DND-41 (cell line): ENCODE measurements at places on chromosomes 11 and 22.
A peak's percentile ranks its signal among the peaks of the same experiment; 100 is the strongest.

DNA sequence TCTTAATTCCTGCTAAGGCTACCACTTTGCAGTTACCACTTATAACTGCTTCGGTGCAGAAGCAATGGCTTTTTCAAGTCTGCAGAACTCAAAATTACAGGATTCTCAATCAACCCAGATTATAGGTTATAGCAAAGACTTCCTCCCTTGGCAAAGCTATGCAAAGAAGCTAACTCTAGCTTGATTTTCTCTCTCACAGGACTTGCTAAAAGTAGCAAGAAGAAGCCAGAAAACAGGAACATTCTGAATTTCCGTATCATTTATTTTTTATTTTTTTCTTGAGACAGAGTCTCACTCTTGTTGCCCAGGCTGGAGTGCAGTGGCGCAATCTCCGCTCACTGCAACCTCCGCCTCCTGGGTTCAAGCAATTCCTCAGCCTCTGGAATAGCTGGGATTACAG, 10.7 kb upstream of the PLEKHB1 start:
- H3K4me1 ChIP-seq = peaks cover 6% of the 10 kb centered on the region
- no peaks in the 10 kb centered on the region for H3K36me3 ChIP-seq
- DNase-seq = no peak

DNA sequence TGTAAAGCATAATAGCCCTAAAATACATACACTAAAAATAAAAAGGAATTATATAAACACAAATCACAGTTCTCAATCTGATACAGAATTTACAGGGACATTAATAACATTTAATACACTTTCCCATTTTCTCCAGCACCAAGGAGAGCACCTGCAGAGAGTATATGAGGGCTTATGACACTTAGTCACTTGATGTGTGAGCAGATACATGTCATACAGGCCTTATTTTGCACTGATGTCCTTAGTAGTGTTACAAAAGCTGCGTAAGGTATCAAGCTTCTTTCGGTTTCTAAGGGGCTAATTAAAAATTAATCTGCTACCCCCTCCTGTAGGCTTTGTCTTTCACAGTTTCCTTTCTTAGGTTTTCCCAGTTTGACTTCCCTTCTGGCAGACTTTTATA, 61.3 kb downstream of the TRIM44 start:
- no peaks in the 10 kb centered on the region for H3K27me3 ChIP-seq

DNA sequence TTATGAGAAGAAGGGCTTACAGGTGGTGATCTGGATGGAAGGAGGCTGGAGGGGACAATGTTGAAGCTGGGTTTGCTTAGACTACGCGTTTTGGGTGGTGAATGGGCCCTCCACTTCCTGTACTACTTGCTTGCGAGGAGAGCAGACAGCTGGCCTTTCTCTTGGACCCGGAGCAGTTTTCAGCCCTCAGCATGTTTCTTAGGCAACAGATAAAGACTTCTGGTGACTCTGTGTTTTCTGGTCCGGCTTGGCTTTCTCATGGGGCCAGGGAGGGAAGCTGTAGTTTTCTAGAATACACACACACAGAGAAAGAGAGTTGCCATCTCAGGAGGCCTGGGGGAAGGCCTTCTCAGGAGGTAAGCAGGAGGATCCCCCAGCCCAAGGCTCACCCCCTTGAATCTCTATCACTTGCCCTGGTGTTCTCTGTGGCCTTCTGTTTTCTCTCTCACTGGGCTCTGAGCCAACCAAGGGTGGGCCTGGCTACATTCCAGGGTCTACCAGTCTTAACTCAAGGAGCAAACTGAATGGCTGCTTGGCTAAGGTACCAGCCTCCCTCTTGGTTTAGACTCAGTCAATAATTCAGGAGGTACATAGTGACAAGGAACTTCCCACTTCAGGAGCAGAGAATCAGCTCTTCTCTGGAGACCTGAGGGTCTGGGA, 2.4 kb downstream of the CCS start:
- no peaks in the 10 kb centered on the region for H3K27me3 ChIP-seq
- H3K4me1 ChIP-seq = peaks cover 26% of the 10 kb centered on the region
- H3K27ac ChIP-seq = no peak overlapping the region
- DNase-seq = no peak
- H3K36me3 ChIP-seq = peaks cover 11% of the 10 kb centered on the region
- no peak overlapping the region for H3K4me3 ChIP-seq

DNA sequence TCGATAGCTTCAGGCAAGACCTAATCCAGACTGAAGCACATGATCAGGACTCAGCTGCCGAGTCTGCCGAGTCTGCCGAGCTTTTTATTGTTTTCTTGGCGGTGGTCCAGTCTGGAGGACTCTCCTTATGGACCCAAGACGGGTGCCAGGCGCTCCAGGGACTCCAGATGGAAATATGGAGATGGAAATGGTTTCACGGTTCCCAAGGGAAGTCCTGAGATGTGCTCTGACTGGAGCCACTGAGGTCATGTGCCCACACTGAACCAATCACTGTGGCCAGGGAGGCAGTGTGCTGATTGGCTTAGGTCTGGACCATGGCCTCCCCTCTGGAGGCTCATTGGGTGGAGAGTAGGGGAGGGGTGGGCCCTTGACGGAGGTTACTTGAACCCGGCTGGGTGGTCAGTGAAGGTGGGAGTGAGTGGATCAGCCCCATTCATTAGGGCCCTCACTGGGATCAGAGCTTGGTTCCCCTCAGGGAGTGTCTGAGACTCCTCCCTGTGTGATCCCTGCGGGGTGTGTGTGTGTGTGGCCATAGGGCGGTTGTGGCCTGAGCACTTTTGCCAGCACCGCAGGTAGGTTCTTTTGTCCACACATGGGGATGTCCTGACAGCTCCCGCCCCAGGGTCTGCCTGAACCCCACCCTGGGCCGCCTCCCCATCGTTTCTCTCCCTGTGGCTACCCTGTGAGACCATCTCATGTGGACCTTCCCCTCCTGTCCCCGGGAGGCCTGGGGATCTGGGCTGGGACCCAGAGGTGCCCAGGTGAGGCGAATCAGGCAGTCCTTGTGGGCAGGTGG, 14.0 kb downstream of the RPS6KA4 start:
- H3K36me3 ChIP-seq = peaks cover 20% of the 10 kb centered on the region
- no peaks in the 10 kb centered on the region for H3K27me3 ChIP-seq
- no peak overlapping the region for H3K4me3 ChIP-seq
- DNase-seq = no peak

- H3K36me3 ChIP-seq = no peaks in the 10 kb centered on the region
- H3K4me1 ChIP-seq = no peaks in the 10 kb centered on the region
- peaks cover 15% of the 10 kb centered on the region for H3K27me3 ChIP-seq
Measured at GRCh38 chr11:7546324-7546791, 32.6 kb downstream of the PPFIBP2 start.

- H3K27me3 ChIP-seq = no peaks in the 10 kb centered on the region
- H3K4me1 ChIP-seq = no peaks in the 10 kb centered on the region
- no peak overlapping the region for H3K27ac ChIP-seq
- DNase-seq = no peak
- peaks cover 42% of the 10 kb centered on the region for H3K36me3 ChIP-seq
Measured at GRCh38 chr22:42217752-42218280, 52.6 kb downstream of the TCF20 start.

GRCh38 chr11:88402192-88402715, 64.7 kb upstream of the CTSC start:
- H3K27me3 ChIP-seq = no peaks in the 10 kb centered on the region
- H3K36me3 ChIP-seq = no peaks in the 10 kb centered on the region
- H3K4me3 ChIP-seq = no peak overlapping the region
- H3K27ac ChIP-seq = no peak overlapping the region

DNA sequence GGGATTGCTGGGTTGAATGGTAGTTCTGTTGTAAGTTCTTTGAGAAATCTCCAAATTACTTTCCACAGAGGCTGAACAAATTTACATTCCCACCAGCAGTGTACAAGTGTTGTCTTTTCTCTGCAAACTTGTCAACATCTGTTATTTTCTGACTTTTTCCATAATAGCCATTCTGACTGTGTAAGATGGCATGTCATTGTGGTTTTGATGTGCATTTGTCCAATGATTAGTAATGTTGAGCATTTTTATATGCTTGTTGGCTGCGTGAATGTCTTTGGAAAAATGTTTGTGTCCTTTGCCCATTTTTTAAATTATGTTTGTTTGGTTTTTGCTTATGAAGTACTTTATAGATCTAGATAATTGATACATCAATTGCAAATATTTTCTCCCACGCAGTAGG, 1025.0 kb downstream of the JRKL start:
- no peaks in the 10 kb centered on the region for H3K4me1 ChIP-seq
- H3K27ac ChIP-seq = no peak overlapping the region

GRCh38 chr22:20399866-20400605, 6.1 kb downstream of the ZNF74 start:
- peaks cover 22% of the 10 kb centered on the region for H3K4me1 ChIP-seq
- H3K27ac ChIP-seq = no peak overlapping the region
- DNase-seq = no peak
- H3K27me3 ChIP-seq = no peaks in the 10 kb centered on the region
- no peak overlapping the region for H3K4me3 ChIP-seq

DNA sequence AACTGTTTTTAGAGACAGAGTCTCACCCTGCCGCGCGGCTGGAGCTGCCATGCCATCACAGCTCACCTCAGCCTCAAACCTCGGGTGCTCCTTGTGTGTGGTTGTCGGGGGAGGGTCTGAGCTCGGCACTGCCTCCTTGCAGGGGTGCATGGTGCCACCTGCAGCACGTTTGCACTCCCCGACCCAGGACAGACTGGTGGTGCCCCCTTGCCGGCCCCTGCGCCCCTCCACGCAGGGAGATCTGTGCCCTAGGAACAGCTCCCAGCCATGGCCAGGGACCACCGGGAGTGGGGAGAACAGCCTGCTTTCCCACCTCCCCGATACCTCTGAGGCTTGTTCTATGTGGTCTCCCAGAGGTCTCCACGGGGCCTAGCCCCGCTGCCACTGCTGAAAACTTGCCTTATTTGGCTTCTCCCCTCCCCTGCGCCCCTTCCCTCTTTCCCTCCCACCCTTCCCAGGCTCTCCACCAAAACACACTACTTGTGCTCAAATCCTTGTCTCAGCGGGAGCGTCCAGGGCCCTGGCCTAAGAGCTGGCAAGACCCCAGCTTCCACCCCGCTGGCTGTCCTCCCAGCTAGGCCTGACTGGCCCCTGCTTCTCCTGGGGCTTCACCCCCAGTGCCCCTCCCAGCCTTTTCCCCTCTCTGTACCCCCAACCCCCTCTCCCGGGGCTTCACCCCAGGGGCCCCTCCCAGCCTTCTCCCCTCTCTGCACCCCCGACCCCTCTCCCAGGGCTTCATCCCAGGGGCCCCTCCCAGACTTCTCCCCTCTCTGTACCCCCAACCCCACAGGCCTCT, 13.4 kb upstream of the TPCN2 start:
- no peak overlapping the region for H3K4me3 ChIP-seq
- no peaks in the 10 kb centered on the region for H3K4me1 ChIP-seq
- DNase-seq = no peak

DNA sequence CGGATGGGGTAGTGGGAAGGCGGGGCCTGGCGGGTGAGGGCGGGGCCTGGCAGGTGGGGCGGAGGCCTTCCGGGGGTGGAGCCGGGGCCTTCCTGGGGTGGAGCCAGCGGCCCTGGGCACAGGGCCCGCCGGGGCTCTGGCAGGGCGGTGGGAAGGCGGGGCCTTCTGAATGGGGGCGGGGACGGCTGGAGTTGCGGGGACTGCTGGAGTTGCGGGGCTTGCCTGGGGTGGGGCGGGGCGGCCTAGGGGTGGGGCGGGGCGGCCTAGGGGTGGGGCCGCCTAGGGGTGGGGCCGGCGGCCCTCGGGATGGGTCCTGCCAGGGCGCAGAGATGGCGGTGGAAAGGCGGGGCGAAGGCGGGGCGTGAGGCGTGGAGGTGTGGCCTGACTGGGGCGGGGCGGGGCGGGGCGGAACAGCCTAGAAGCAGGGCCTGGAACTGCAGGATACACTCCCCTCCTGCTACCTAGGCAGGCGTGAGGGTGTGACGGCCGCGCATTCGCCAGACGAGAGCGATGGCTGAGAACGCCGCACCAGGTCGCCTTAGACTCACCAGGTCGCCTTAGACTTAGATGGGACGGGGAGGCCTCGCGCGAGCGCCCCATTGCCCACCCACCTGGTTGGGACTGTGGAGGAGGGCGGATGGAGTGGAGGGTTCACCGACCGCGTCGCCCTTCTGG, 19.3 kb downstream of the RRP7A start:
- H3K4me1 ChIP-seq = no peaks in the 10 kb centered on the region
- H3K36me3 ChIP-seq = no peaks in the 10 kb centered on the region
- no peak overlapping the region for H3K4me3 ChIP-seq
- DNase-seq = peak; percentile 24

DNA sequence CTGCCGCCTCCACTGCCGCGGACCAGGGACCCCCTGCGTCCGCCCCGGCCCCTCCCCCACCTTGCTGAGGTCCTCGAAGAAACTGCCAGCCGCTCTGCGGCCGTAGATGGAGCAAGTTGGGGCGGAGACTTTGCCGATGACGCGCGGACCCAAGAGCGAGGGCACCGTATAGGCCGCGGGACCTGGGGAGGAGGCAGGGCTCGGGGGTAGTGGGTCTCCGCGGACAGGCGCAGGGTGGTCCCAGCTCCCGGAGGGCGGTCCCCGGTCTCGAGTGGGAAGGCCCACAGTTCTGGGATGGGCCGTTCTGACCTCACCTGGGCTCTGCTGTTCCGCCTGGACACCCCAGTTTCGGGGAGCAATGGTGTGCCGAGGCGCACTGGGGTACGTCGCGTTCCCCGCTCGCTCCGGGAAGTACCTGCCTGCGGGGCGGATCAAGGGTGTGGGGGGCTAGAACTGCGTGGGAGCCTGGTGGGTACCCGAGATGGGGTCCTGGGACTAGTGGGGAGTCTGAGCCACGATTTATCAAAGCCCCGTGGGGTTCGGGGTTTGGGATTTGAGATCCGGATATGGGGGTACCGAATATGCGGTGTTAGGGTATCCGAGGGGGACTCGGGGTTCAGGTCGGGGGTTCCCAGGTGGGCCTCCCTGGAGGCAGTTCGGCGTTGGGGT, 1.2 kb upstream of the TYMP start:
- H3K27me3 ChIP-seq = no peaks in the 10 kb centered on the region
- no peak overlapping the region for H3K4me3 ChIP-seq
- H3K4me1 ChIP-seq = peaks cover 15% of the 10 kb centered on the region
- DNase-seq = no peak
- H3K27ac ChIP-seq = no peak overlapping the region

DNA sequence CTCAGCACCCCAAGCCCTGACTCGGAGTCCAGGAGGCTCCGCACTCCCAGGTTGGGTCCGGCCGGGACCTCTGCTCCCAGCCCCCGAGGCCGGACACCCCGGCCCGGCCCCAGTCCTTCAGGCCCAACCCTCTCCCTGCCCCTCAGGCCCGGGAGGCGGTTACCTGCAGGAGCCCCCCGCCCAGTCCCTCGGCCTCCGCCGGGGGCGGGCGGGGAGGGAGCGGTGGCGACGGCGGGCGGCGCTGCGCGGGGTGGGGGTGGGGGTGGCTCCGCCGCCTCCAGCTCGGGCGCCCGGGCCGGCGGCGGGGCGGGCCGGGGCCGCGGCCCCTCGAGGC, 310 bp downstream of the TCF20 start:
- no peak for DNase-seq
- H3K36me3 ChIP-seq = peaks cover 16% of the 10 kb centered on the region
- peaks cover 34% of the 10 kb centered on the region for H3K4me1 ChIP-seq
- peak overlapping the region; percentile 98 for H3K4me3 ChIP-seq
- peak overlapping the region; percentile 82 for H3K27ac ChIP-seq
- H3K27me3 ChIP-seq = no peaks in the 10 kb centered on the region

GRCh38 chr11:44298862-44299261, 11.1 kb downstream of the ALX4 start:
- no peaks in the 10 kb centered on the region for H3K36me3 ChIP-seq
- H3K4me3 ChIP-seq = no peak overlapping the region
- H3K4me1 ChIP-seq = no peaks in the 10 kb centered on the region
- no peak for DNase-seq
- no peak overlapping the region for H3K27ac ChIP-seq

GRCh38 chr11:29171360-29171950, 845.4 kb downstream of the KCNA4 start:
- H3K4me1 ChIP-seq = no peaks in the 10 kb centered on the region
- no peak for DNase-seq
- H3K36me3 ChIP-seq = no peaks in the 10 kb centered on the region
- no peak overlapping the region for H3K4me3 ChIP-seq
- H3K27ac ChIP-seq = no peak overlapping the region
